Foreskin keratinocyte (primary cell): ENCODE measurements at places on chromosomes 3 and 15. TPM values are rescaled to one million over a fixed set of nuclear protein-coding genes. Genes with fewer than 3 reads are reported as not detected.

The DUT gene
- total RNA-seq = 93.8 and 113 TPM in 2 replicates

The PLA2G4E gene
- total RNA-seq = 0.07 and 0.14 TPM in 2 replicates

The UROC1 gene
- total RNA-seq = not detected in 2 replicates

The GP9 gene
- total RNA-seq = not detected in 2 replicates

GRCh38 chr3:47890126-47890827 is 87.3 kb downstream of the DHX30 start:
- DNase-seq = no peak

DNA sequence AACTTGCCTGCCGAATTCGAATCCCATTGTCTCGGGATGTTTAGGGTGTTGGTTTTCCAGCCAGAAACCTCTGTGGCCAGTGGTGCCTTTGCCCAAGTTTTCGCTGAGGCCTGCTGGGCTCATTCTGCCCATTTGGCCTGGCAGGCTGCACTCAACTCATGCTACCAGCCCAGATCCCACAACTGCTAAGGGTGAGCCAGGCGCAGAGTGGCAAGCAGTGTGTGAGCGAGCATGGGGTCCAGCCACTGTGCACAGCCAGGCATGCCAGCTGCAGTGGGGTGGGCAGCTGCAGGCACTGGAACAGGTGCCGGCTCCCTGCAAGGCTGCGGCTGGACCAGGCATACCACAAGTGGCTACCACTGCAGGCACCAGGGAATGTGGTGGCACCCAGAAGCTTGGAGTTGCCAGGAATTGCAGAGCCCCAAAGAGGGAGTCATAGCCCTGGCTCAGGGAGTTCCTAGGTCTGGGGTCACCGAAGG is 151.4 kb upstream of the P2RY1 start:
- no peak for DNase-seq

GRCh38 chr3:30657914-30658313 is 51.5 kb downstream of the TGFBR2 start:
- no peak for DNase-seq

DNA sequence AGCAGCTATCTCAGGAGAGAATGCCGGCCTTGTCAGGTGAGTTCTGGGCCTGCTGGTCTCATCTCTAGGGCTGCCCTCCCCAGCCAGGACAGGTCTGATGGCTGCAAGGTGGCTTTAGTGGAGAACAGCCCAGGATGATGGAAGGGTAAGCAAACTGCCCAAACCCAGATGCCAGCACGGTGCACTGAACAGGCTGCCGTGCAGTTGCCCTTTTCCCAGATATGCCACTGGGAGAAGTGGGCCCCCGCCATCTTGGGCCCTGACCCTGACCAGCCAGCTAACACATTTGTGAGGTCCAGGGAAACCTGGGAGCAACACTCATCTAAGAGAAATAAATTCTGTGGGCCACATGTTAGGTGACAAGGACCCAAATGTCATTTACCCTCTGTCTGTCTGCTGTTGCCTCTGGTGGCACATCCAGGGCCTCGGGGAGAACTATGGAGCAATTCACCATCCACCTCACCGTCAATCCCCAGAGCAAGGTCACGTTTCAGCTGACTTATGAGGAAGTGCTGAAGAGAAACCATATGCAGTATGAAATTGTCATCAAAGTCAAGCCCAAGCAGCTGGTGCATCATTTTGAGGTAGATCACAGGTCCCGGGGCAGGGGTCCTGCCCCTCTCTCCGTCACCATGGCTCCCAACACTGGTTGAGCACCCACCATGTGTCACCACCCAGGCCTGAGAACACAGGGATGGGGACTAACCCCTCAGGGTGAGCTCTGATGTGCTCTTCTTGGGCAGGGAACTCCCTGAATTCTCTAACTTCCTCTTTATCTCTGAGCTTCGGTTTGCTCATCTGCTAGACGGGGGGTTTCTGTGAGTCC is 1.8 kb downstream of the ITIH1 start:
- DNase-seq = no peak

DNA sequence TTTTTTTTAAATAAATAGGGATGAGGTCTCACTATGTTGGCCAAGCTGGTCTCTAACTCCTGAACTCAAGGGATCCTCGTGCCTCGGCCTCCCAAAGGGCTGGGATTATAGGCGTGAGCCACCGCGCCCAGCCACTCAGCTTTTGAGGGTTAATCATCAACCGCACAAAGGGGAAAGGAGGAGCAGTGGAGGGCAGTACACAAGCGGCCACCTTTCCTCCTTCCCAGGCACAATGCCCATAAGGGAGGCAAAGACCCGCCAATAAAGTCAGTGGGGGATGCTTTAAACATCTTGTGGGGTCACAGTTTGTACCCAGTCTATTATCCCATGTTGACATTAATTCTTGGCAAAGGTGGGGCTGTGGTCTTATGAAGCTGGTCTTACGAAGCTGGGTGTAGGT is 32.4 kb downstream of the EHD4 start:
- no peak for DNase-seq

GRCh38 chr15:91855241-91855640 is 1.7 kb downstream of the SLCO3A1 start:
- DNase-seq = no peak

DNA sequence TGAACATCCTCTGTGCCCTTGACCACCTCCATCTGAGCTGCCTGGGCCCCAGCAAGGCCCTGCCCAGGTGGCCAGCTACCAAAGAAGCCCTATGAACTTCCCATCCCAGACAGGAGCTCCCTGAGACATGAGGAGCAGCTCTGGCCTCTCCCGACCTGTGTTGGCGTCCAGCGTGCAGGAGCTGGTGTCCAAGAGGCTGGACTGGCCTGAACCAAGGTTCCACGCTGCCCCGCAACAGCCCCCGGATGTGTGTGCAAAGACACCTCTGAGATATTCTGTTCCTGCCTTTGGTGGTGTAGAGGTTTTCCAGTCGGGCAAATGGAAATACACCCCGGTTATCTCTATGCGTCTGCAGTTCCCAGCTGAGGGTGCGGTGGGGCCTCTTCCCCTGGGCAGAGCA is 42.1 kb downstream of the WNT7A start:
- no peak for DNase-seq

- DNase-seq = no peak
These were observed 22.4 kb downstream of the CYP11A1 start for GRCh38 chr15:74345051-74345450.

GRCh38 chr15:71302861-71303410 is 187.7 kb downstream of the THSD4 start:
- DNase-seq = no peak

- no peak for DNase-seq
These were observed 26.0 kb downstream of the HHLA2 start for GRCh38 chr3:108322352-108322751.

DNA sequence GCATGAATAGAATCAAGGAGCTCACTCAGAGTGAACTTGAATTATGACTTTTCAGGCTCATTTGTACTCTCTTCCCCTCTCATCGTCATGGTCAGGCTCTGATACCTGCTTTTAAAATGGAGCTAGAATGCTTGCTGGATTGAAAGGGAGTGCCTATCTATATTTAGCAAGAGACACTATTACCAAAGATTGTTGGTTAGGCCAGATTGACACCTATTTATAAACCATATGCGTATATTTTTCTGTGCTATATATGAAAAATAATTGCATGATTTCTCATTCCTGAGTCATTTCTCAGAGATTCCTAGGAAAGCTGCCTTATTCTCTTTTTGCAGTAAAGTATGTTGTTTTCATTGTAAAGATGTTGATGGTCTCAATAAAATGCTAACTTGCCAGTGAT is 9.6 kb downstream of the CCNDBP1 start:
- no peak for DNase-seq

DNA sequence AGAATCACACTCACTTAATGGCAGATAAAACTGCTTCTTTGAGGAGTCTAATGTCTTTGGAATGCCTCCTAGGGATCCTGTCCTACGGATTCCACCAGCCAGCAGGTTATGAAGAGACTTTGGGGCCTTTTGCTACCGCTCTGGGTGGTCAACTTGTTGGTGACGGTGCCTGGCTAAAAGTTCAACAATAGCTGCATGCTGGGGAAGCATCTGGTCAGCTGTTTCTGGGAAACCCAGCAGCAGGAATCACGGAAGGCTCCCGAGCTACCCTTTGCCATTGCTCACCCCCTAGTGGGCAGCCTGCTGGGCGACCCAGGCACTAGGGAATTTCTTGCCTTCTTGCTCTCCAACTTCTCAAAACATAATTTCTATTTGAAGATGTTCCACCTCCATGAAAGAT is 263.3 kb downstream of the NEK10 start:
- no peak for DNase-seq

DNA sequence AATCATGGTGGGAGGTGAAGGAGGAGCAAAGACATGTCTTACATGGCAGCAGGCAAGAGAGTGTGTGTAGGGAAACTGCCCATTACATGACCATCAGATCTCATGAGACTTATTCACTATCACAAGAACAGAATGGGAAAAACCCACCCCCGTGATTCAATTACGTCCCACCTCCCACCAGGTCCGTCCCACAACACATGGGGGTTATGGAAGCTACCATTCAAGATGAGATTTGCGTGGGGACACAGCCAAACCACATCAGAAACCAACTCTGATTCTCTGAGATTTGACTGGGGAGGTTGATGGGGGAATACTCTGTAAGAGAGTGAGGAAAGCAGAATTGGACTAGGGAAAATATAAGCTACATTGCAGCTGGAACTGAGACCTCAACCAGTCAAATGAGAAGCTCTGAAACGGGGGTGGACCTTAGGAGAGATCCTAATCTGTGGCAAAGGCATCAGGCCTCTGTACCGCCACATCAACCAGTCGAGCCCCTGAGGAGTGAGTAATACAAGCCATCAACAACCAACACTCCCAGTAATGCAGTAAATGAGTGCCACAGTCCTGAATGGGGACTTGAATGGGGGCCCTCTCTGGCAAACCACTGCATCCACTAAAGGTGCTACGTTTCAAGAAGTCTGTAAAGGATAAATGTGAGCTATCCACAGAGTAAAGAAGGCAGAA is 207.9 kb upstream of the GADL1 start:
- DNase-seq = no peak
